ENCODE measurements at places on chromosomes 2 and 18.

DNA sequence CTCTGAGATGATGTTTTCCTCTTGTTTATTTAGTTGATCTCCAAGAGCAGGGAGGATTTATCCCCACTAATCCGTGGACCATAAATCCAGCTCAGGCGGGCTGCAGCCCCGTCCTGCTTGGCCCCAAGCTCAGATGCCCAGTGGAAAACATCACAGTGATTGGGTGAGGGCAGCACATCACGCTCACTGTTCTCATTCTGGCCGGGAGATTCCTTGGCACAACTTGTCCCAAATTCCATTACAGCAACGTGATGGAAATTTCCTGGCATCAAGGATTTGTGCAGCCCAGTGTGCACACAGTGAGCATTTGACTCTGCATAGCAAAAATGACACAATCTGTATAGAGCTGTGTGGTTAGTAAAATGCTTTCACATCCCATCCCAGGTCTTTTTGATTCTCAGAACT, 96.8 kb downstream of the VAPA start:
- peak; percentile 84 for DNase-seq

GRCh38 chr2:226477221-226478108, 322.2 kb downstream of the IRS1 start:
- no peak for DNase-seq

- DNase-seq = no peak
Observed at GRCh38 chr2:216636551-216637450, 3.6 kb downstream of the IGFBP2 start.

DNA sequence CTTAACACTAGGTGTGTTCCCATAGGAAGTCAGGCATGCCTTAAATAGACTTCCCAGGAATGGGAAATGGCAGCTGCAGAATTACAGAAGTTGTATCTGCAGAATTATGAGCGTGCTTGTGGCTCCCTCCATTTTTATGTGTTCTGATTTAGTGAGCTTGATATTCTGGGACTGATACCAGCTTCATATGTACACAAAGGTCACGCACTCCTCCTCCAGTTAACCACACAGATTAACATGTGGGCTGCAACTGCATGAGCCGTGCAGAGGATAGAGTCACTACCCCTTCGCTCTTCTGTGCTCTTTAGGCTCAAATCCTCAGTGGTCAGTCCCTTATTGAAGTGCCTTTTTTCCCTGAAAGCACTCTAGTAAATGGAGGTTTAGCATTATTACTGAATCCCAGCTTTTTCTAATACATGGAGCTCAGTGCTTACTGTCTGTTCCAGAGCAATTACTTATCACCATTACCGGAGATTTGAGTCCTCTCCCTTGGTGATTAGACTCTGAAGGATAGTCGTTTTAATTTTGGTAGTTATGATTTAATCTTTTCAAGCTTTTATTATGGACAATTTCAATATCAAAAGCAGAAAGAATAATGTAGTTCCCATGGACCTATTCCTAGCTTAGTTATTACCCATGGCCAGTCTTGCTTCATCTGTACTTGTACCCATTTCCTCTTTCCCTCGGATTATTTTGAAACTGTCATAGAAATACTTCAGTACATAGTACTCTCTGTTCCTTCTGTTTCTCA, 238.3 kb downstream of the PRKCE start:
- no peak for DNase-seq

DNA sequence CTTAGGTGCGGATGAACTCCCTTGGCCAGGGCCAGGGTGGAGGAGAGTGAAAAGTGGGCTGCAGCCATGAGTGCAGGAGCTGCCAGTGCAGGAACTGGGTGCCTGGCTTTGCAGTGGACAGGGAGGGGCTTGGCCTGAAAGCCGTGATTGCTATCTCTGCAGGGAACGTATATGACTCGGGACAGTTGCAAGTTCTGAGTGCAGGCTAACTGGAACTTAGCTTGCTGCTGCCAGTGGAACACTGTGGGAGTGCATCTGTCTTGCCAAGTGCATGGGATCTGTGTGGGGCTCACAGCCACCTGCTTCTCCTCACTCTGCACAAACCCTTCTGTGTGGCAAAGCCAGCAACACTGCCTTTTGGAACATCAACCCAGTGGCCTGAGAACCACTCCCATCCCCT, 36.9 kb downstream of the FLACC1 start:
- no peak for DNase-seq

DNA sequence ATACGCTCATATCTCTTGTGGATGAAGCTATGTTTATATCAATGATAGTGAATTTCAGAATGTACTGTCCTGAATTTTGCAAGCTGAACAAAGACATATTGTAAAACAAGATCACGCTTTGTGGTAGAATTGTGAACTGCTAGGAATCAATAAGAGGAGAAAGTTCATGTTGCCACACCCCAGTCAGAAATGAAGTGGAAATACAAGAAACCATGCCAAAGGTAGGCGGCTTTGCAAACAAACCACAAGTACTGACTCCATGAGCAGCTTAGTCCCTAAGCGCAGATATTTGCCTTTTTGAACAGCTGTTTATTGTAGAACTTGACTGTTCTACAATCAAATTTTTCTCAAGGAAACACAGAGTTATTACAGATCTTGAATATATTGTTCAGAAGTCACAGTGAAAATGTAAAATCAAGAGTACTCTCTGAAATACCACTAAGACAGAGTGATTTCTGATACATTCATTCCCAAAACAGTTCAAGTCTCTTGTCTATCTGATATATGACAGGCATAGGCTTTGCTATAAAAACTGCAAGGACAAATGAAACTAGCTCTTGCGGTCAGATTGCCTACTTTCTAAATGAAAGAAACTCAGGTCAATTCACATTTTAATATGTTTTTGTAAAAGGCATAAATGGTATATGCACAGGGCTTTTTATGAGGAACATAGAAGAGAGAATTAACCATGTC, 120.9 kb upstream of the CDH19 start:
- no peak for DNase-seq

DNA sequence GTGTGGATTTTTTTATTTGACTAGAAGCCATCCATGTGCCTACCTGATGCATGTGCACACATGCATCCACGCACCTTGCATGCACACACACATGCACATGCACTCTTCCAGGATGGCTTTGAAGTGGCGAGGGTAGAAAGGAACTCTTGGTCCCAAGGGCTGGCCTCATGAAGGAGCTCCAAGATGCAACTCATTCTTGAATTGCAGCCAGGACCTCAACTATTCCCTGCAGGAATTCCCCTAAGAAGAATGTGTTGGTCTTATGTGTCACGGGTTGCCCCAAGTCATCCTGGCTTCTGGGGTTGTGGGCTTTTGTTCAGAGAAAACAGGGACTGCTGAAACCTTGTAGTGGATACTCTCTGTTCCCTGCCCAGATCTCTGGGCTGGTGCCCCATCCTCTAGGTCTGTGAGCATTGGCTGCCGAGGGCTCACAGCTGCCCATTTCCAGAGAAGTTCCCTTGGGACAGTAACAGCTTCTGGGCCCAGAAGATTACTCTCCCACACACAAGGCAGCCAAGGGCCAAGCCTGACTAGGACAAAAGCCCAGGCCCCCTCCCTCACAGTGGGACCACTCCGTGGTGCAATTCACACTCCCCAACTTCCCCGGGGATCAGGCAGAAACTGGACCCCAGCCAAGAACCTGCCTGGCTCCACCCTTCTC, 137.6 kb downstream of the COPS8 start:
- no peak for DNase-seq

DNA sequence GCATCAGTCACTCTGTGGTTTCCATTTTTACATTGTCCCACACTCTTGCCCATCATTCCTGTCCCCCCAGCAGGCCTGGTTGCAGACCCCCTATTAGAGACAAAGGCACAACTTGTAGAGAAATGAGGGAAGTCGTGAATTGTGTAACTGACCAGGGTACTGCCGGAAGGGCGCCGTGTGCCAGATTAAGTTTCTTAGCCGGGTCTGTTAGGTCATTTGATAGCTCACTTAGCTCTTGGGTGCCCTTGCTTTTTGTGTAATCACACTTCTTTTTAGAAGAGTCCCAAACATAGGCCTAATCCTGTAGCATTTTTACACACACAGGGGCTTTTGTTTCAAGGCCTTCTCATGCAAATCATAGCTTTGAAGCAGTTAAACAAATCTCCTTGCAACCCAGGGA, 87.2 kb downstream of the CTAGE1 start:
- no peak for DNase-seq

- DNase-seq = peak; percentile 60
Observed at GRCh38 chr2:199471443-199472057, 13.8 kb upstream of the SATB2 start.

DNA sequence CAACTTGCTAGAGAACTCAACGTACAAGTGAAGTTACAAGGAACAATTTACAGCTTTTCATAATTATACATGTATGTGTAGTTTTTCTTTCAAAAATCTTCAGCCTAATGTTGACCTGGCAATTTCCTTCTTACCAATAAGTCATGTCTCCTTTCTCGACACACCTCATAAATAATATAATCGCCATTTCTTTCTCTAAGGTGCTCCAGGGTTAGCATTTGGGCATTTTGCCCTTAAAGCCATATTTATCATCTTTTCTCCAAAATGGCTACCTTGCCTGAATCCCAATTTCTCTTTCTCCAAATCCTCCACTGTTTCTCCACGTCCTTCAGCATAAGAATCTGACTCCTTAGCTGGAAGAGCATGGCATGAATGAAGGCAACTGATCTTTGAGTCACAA, 50.3 kb upstream of the RAB27B start:
- no peak for DNase-seq

DNA sequence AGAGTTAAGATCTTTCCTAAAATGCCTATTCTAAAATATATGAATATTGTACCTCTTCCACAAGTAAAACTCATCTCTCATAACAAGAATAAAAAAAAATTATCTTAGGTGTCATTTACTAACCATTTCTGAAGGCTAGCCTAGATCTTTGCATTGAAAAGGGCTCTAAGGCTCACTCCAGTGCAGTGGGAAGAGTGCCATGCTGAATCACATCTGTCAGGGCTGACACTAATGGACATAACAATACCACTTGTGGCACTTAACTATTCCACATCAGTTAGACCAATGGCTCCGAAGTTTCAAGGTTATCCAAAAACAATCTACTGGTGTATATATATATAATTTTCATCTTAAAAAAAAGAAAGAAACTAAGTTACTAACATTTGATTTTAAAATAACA, 130.2 kb downstream of the EXOC6B start:
- DNase-seq = no peak

DNA sequence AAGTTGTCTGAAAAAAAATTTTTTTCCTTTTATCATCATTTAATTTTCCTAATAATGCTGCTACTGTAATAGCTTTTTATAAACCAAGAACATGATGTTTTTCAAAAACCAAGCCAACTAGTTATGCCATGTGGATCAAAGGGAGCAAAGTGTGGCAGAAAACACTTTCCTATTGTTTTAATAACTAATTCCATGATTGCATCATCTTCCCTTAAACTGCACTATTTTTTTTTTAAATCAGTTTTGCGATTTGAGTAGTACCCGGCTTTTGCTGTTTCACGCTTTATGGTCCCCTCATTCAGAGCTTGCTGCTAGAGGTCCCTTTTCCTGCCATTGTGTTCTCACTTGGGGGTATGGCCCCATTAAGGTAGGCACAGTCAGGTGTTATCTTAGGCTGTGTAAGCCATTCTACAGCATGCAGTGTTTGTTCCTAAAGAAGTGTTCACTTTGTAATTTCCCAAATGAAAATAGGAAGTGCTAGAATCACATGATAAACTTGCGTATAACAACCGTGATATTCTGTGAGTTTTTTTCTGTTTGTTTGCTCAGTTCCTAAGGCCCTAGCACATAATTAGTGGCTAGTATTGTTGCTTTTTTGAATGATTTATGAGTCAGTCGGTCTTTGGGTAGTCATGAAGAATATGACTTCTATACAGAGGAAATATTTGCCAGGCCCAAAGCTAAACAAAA, 225.8 kb downstream of the PTGR3 start:
- peak; percentile 16 for DNase-seq

- DNase-seq = peak; percentile 72
Observed at GRCh38 chr2:25964891-25965290, 17.4 kb downstream of the KIF3C start.

GRCh38 chr18:66328296-66328878, 275.5 kb downstream of the CDH19 start:
- no peak for DNase-seq

DNA sequence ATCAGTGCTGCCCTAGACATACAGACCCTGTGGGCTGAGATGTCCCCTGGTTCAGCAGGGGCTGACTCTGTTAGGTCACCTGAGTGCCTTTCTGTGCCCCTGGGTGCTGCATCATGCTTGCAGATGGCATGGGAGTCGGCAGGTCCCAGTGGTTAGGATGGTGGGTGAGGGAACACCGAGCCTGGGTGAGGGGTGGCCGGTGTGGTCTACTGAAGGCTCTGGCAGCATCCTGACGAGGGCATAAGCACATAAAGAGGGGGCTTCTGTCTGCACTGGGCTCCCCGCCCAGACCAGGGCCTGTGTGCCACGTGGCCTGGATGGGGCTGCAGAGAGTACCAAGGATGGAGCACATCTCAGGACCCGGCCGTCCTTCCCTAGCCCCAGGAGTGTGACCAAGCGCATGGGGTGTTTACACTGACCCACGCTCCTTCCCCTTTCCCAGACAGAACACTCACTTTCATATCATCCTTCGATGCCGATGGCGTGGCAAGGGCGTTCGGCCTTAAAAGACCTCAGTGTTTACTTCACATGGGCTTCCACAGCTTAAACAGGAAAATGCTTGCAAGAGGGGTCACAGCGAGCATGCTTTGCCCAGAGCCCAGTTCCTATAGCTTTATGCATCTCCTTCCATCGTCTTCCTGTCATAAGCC, 115.1 kb downstream of the STPG4 start:
- DNase-seq = no peak

DNA sequence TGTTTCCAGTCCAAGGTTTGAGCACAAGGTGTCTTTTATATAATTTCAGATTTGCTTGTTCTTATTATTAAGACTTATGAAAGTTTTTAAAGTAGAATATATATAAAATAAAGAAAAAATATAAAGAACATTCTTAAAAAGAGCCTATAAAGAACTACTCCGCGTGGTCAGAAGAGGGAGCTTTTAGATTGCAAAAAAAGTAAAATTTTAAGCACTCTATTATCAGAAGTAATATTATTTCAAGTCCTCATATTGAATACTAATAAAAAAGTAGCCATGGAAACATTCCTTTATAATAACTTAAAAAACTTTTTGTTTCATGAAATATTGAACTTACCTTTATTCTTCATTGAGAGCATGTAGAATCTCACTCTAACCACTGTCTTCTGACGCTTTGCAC, 51.4 kb downstream of the LINC00305 start:
- no peak for DNase-seq

DNA sequence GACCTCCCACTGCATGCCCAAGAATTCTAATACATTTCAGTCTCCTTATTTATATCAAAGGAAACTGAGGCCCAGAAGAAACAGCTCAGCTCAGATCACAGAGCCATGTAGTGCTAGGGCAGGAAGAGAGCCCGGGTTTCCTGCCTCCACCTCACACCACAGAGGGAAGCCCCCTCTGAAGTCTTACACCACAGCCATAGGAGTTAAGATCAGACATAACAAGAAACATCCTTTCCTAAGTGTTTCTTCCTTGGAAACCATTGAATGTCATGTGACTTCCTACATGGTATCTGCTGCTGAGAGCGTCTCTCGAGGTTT, 102.1 kb downstream of the MTCL1 start:
- no peak for DNase-seq

GRCh38 chr2:12441750-12442475, 274.8 kb upstream of the TRIB2 start:
- no peak for DNase-seq

GRCh38 chr18:74768096-74768495, 170.4 kb downstream of the ZNF407 start:
- no peak for DNase-seq

- DNase-seq = no peak
Observed at GRCh38 chr2:6353669-6354068, 512.0 kb downstream of the CMPK2 start.

Data from globus pallidus (tissue), 1 donor.